ENCODE measurements at places on chromosomes 5 and 9.

- no peak for DNase-seq
Observed at GRCh38 chr5:8135742-8136141, 266.8 kb downstream of the MTRR start.

- DNase-seq, result no peak
Observed at GRCh38 chr9:136820971-136821825, 13.4 kb downstream of the RABL6 start.

GRCh38 chr9:96073531-96074480 lies 198.3 kb downstream of the ERCC6L2 start:
- no peak for DNase-seq

GRCh38 chr5:94815313-94816039 lies 197.0 kb downstream of the SLF1 start:
- no peak for DNase-seq

DNA sequence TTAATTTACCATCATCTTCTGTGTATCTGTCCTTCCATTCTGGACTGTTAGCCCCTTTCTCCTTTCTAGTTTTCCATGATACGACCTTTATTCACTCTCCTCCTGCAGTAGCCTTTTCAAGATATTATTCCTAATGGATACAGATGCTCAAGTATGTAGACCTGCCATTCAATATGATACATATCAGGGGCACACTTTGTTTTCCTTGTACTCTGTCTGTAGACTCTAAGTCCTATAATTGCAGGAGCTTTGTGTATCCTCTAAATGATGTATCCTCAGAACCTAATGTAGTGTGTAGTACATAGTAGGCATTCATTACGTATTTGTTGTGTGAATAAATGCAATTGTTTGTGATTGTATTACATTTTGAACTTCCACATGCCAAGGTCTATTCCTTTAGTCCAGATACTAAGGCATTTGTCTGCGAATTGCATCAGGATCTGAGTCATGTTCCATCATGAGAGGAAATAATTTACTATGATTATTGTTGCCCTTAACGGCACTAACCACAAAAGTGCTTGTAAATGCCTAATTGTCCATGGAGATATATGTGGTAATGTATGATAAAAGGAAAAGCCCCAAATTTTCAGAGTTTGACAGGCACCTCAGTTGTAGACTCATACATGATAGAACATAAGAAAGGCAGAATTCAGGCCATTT lies 57.1 kb upstream of the IZUMO3 start:
- no peak for DNase-seq

DNA sequence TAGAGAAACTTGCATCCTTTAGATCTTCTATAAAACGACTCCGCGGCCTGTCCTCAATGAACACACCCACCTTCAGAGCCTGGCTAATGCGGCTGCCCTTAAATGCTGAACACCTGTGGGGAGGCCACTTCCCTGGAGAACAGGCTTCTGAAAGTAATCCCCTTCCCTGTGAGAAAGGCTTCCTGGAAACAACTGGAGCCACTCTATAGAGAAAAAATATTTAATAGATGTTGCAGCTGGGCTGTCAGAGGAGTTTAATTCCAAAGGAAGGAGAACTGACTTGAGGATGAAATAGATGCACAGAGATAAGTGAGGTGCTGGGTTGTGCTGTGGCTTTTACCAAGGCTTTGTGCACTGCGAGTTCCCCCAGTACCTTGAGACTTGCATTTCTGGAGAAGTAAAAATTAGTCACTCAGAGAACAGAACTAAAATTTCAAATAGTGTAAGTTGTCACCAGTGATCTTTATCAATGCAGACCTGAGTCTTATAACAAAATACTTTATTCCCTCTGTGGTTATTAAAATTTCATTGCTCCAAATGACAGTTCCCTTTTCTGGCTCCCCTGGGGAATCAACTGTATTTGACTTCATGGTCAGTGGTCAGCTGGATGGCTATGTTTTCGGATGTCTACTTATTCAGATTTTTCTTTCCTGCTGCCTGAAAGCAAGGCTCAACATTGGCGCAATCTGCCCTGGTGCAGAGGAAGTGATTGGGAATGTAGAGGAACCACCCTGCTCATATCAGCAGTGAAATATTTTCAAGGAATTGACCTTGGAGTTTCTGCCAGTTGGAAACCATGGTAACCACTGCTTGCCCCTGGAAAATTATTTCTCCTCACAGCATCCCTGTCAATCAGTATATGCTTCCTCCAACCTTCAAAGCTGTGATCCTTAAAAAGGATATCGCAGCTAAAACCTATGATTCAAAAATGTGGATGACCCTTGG lies 238.8 kb downstream of the SMARCA2 start:
- DNase-seq, result no peak

All from GM04503 (cell line).